Naive thymus-derived CD8-positive, alpha-beta T cell (primary cell): ENCODE measurements at places on chromosomes 6 and 20. TPM values are rescaled to one million over a fixed set of nuclear protein-coding genes. Genes with fewer than 3 reads are reported as not detected.

DNA sequence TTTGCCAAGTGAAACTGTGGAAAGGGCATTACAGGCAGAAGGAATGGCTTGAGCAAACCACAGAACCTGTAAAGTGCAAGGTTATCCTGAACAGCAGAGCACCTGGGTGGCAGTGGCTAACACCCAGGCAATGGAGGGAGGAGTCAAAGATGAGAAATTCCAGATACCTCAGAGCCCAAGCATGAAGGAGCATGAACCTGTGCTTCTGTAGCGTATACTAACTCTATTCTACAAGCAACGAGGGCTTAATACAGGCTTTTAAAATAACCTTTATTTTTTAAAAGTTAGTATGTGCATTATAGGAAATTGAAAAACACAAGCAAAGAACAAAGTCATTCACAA, 77.0 kb downstream of the CNBD2 start:
- H3K36me3 ChIP-seq: peaks cover 3% of the 10 kb centered on the region
- H3K4me1 ChIP-seq: peaks cover 41% of the 10 kb centered on the region
- DNase-seq: no peak
- H3K4me3 ChIP-seq: no peak overlapping the region

GRCh38 chr6:37821446-37821845, 1.9 kb downstream of the ZFAND3 start:
- no peaks in the 10 kb centered on the region for H3K36me3 ChIP-seq
- peak overlapping the region; percentile 94 for H3K4me3 ChIP-seq
- peaks cover 1% of the 10 kb centered on the region for H3K27me3 ChIP-seq
- peak overlapping the region; percentile 58 for H3K27ac ChIP-seq
- no peak for DNase-seq

The TTLL9 gene
- not detected for total RNA-seq

The PTCRA gene
- not detected for total RNA-seq

GRCh38 chr6:112268019-112268418, 13.7 kb upstream of the LAMA4 start:
- no peaks in the 10 kb centered on the region for H3K27me3 ChIP-seq
- no peak overlapping the region for H3K4me3 ChIP-seq
- DNase-seq: no peak
- H3K27ac ChIP-seq: no peak overlapping the region
- H3K36me3 ChIP-seq: no peaks in the 10 kb centered on the region

DNA sequence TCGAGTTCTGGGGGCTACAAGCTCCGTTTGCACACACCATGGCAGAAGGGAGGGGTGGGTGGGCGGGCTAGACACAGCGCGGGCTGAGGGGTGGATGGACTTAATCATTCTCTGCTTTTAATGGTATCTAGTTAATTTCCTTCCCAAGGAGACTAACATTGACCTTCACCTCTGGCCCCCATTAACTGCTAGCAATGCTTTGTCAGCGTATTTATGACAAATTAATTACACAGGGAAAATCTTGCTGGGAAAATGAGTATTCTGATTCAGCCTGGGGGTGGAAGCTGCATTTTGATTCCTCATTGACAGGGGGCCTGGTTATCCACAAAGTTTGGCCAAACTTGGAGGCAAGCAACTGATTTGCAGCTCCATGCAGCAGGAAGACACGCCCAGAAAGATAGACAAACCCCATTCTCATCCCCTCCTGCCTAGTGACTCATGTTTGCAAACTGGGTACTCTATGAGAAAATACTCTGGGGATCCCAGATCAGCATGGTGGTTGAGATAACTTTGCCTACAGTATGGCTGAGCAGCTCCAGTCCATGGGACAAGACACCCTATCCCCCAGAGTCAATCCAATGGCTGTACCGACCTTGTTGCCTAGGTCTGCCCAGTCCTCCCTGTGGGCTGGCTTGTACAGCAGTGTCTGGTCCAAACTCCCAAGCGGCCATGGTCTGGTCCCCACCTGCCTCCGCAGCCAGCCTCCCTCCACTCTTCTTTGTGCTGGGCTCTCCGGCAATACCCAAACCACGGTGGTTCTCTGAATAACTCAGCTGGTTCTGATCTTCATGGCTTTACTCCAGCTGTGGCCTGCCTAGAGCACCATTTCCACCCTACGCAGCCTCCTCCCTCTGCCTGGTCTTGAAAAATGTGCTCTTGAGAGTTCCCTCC, 19.7 kb downstream of the ZBP1 start:
- H3K4me3 ChIP-seq: no peak overlapping the region
- DNase-seq: no peak
- no peaks in the 10 kb centered on the region for H3K27me3 ChIP-seq
- H3K27ac ChIP-seq: no peak overlapping the region
- H3K4me1 ChIP-seq: peaks cover 5% of the 10 kb centered on the region

GRCh38 chr20:40532103-40532502, 156.9 kb downstream of the MAFB start:
- no peak overlapping the region for H3K27ac ChIP-seq
- no peak overlapping the region for H3K4me3 ChIP-seq
- H3K27me3 ChIP-seq: peaks cover 6% of the 10 kb centered on the region
- H3K4me1 ChIP-seq: no peaks in the 10 kb centered on the region

The RRBP1 gene
- 22.4 TPM for total RNA-seq

GRCh38 chr6:382883-383810, 8.4 kb upstream of the IRF4 start:
- H3K27me3 ChIP-seq: peaks cover 30% of the 10 kb centered on the region
- no peak overlapping the region for H3K4me3 ChIP-seq
- H3K36me3 ChIP-seq: no peaks in the 10 kb centered on the region
- H3K4me1 ChIP-seq: peaks cover 7% of the 10 kb centered on the region
- no peak for DNase-seq

DNA sequence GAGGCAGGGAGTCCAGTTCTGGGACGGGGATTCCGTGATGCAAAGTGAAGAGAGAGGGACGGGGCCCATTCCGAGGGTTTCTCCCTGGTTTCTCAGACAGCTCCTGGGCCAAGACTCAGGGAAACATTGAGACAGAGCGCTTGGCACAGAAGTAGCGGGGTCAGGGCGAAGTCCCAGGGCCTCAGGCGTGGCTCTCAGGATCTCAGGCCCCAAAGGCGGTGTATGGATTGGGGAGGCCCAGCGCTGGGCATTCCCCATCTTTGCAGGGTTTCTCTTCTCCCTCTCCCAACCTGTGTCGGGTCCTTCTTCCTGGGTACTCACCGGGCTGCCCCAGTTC, 35.9 kb upstream of the HLA-G start:
- H3K36me3 ChIP-seq: peaks cover 8% of the 10 kb centered on the region
- H3K27ac ChIP-seq: peak overlapping the region; percentile 34
- peak overlapping the region; percentile 92 for H3K4me3 ChIP-seq
- H3K27me3 ChIP-seq: peaks cover 15% of the 10 kb centered on the region
- no peak for DNase-seq

- DNase-seq: no peak
- no peaks in the 10 kb centered on the region for H3K36me3 ChIP-seq
- no peak overlapping the region for H3K4me3 ChIP-seq
- H3K4me1 ChIP-seq: peaks cover 1% of the 10 kb centered on the region
- no peaks in the 10 kb centered on the region for H3K27me3 ChIP-seq
- no peak overlapping the region for H3K27ac ChIP-seq
Observed at GRCh38 chr20:14657266-14658005, 320.0 kb upstream of the FLRT3 start.

GRCh38 chr6:42138630-42139619, 3.5 kb downstream of the C6orf132 start:
- no peak overlapping the region for H3K27ac ChIP-seq
- DNase-seq: no peak
- H3K4me1 ChIP-seq: peaks cover 16% of the 10 kb centered on the region
- H3K36me3 ChIP-seq: no peaks in the 10 kb centered on the region
- H3K27me3 ChIP-seq: peaks cover 28% of the 10 kb centered on the region
- H3K4me3 ChIP-seq: no peak overlapping the region

- peaks cover 25% of the 10 kb centered on the region for H3K4me1 ChIP-seq
- H3K36me3 ChIP-seq: no peaks in the 10 kb centered on the region
- no peak for DNase-seq
Observed at GRCh38 chr20:1711826-1712601, 54.4 kb upstream of the SIRPG start.

DNA sequence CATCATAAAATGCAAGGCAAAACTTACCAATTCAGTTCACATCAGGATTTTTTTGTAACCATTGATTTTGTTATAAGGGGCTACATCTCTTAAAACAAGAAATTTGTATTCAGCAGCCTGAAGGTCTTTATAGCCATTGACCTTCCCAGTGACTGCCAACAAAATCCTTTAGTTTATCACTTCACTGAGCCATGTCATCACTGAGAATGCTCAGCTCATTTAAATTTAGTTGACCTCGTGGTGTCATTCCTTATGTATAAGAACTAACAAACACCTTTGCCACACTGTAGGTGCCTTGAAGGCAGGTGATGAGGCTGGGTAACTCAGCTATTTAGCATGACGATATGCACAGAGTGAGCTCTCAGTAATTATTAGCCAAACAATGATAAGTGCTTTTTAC, 77.7 kb downstream of the GRM1 start:
- no peak overlapping the region for H3K4me3 ChIP-seq
- no peak overlapping the region for H3K27ac ChIP-seq
- no peaks in the 10 kb centered on the region for H3K4me1 ChIP-seq
- DNase-seq: no peak

DNA sequence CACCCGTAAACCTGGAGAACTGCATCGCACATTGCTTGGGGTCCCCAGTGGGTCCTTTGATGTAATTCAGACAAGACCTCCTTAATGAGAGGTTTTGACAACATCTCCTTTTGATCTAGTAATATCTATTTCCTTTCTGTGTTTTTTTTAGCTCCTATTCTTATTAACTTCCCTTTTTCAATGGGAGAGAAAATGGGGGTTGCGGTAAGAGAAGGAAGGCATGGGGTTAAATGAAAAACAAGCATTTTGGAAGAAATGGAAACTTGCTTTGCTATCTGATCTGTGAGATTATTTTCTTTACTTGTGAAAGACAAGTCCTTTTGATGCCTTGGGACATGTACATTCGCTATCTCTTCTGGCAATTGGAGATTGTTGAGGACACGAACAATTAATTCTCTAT, 418.6 kb upstream of the MAN1A1 start:
- H3K4me3 ChIP-seq: no peak overlapping the region
- H3K27me3 ChIP-seq: peaks cover 9% of the 10 kb centered on the region
- no peak for DNase-seq
- no peaks in the 10 kb centered on the region for H3K4me1 ChIP-seq
- no peak overlapping the region for H3K27ac ChIP-seq
- no peaks in the 10 kb centered on the region for H3K36me3 ChIP-seq

- H3K27ac ChIP-seq: no peak overlapping the region
- no peaks in the 10 kb centered on the region for H3K27me3 ChIP-seq
- H3K36me3 ChIP-seq: no peaks in the 10 kb centered on the region
- H3K4me1 ChIP-seq: peaks cover 11% of the 10 kb centered on the region
- H3K4me3 ChIP-seq: no peak overlapping the region
Observed at GRCh38 chr20:63533388-63533787, 3.8 kb downstream of the PTK6 start.

DNA sequence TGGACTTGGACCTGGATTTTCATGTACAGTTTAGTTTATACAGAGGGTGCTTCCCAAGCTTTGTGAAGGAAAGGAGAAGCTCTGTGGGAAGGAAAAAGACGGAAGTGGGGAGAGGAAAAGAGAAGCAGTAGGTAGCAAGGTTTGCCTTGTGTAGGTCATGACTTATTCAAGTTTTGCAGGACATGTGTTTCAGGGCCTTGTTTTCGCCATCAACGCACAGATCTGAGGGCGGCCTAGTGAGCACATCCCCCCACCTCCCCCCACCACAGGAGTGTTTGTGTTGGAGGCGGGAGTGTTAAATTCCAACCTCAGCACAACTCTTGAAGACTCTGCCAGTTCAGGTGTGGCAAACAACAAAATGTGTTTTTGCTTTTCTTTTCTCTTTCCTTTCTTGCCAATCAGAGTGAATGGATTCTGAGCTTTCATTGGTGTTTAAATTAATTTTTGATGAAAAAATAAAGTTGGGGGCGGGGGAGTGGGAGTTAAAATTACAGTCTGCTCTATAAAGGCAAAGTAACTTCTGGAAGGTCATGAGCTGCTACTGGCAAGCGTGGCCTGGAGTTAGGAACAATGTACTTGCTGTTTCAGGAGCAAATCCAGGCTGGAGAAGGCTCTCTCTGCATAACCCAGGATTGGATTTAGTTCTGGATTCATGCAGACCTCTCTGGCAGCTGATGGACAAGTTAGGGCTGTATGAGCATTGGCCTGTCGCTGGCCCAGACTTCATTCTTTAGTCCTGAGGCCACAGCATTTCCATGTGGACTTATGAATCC, 338.5 kb downstream of the CD83 start:
- DNase-seq: no peak
- peaks cover 49% of the 10 kb centered on the region for H3K4me1 ChIP-seq
- no peak overlapping the region for H3K4me3 ChIP-seq
- H3K27me3 ChIP-seq: no peaks in the 10 kb centered on the region
- H3K27ac ChIP-seq: no peak overlapping the region

The NNAT gene
- total RNA-seq: not detected

- H3K27ac ChIP-seq: peak overlapping the region; percentile 97
- peaks cover 10% of the 10 kb centered on the region for H3K4me1 ChIP-seq
- no peak for DNase-seq
- peak overlapping the region; percentile 93 for H3K4me3 ChIP-seq
- no peaks in the 10 kb centered on the region for H3K36me3 ChIP-seq
Observed at GRCh38 chr6:26103141-26103769, 16.0 kb downstream of the HFE start.

The FNDC11 gene
- 0.13 TPM for total RNA-seq

DNA sequence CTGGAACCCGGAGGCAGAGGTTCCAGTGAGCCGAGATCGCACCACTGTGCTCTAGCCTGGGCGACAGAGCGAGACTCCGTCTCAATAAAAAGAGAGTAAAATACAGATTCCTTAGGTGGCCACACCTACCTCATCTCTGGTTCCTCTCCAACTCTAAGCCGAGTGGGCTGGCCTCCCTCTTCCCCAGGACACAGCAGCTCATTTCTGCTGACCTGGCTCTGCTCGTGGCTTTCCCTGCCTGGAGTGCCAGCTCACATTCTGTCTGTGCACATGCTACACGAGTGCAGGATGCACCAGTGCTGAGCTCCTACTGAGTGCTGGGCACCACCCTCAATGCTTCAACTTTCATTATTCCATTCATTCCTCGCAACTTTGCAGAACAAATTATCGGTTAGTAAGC, 28.8 kb downstream of the EFCAB8 start:
- H3K36me3 ChIP-seq: no peaks in the 10 kb centered on the region
- no peak for DNase-seq
- H3K27me3 ChIP-seq: no peaks in the 10 kb centered on the region
- H3K4me3 ChIP-seq: no peak overlapping the region
- no peaks in the 10 kb centered on the region for H3K4me1 ChIP-seq
- no peak overlapping the region for H3K27ac ChIP-seq
